ENCODE measurements at places on chromosomes 2 and 18.

GRCh38 chr2:233338046-233338445 lies 16.2 kb upstream of the DGKD start:
- no peak for DNase-seq

DNA sequence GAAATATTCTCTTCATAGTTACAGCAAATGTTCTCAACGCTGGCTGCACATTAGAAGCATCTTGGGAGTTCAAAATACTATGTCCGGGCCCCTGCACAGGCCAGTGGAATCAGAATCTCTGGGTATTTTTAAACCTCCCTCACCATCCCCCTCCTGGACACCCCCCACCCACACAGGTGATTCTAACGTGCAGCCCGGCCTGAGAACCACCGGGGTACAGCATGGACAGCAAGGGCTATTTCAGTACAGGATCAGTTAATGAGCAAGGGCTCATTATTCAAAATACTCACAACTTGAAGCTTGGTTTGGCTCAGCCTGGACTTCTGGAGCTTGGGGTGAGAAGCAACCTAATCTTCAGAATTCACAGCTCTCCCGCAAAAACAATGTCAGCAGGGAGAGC lies 31.4 kb downstream of the INO80C start:
- DNase-seq = no peak

- DNase-seq = no peak
Observed at GRCh38 chr2:234300932-234301823, 195.7 kb downstream of the ARL4C start.

GRCh38 chr2:28659127-28659526 lies 92.5 kb upstream of the PPP1CB start:
- DNase-seq = no peak

DNA sequence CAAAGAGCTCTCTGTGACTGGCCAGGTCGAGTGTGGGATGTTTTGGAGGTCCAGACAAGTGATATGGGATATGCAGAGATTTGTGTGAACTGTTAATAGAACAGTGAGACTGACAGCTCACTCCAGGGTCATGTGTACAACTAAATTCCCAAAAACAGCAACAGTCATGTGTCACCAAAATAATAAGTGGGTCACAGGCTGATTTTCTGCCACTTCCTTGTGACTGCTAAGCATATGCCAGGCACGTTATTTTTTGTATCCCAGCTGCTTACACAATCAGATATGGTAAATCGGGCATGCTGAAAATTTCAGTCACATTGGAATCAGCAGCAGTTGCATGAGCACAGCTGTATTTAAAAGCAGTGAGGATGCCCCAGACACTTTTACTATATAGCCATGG lies 198.7 kb downstream of the PTGR3 start:
- DNase-seq = no peak

DNA sequence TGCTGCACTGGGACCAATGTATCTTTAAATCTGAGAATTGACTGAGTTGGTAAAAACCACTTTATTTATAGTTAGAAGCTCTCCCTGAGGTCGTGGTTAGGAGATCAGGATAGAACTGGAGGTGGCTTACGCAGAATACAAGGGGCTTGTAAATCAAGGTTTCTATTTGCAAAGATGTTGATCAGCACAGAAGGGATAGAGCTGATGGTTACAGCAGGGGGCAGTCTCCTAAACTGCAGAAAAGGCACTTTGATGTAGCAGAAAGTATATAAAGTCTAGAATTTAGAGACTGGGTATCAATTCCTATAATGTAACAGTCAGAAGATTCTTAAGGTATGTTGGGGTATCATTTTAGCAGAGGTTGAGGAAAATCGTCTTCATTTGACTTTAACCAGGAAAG lies 25.2 kb upstream of the ACVR1 start:
- no peak for DNase-seq

DNA sequence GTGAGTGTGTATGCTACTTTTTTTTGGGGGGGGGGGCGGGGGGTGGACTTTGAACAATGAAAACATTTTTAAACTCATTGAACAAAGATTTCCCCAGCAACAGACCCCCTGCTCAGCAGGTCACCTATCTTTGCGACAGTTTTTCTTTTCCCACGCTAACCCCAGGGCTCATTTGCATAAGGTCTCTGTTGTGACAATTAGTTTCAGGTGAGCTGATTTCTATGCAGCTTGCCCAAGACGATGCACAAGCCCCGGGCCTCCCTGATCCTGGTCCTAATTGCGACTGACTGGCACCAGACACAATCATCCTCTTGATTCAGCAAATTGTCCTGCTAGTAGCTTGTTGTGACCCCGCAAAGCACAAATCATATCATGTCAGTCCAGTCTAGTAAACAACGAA lies 40.3 kb downstream of the ZEB2 start:
- DNase-seq = peak; percentile 33

DNA sequence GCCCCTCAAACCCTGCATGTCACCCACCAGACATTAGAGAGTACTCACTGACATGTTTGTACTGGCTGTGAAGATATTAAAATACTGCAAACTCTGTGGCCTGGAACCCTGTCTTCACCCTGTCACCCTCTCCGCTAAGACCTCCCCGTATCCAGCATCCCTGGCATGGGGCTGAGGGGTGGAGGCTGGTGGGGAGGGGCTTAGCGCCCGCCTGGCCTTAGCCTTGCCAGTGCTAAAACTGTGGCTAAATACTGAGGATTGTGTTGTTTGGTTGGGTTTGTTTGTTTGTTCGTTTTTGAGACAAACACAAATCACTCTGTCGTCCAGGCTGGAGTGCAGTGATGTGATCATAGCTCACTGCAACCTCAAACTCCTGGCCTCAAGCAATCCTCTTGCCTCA lies 1.8 kb downstream of the PSTPIP2 start:
- DNase-seq = no peak

- no peak for DNase-seq
Observed at GRCh38 chr2:197058777-197059300, 132.3 kb upstream of the PGAP1 start.

GRCh38 chr18:48754993-48755473 lies 195.7 kb downstream of the SMAD7 start:
- no peak for DNase-seq

DNA sequence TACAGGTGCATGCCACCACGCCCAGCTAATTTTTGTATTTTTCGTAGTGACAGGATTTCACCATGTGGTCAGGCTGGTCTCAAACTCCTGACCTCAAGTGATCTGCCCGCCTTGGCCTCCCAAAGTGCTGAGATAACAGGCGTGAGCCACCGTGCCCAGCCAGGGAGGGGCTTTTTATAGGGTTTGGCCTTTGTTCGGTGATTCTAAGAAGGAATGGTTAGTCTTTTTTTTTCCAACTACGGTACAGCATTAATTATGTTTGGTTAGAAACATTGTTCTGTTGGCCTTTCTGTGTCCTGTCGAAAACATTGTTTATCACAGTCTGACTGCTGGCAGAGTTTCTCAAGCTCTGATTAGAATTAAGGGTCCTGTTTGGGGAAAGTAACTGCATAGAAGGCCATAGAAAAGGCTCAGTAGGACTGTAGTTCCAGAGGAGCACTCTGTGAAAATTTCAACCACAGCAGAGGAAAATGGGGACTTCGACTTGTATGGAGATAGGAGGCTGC lies 19.3 kb upstream of the SMCHD1 start:
- no peak for DNase-seq

DNA sequence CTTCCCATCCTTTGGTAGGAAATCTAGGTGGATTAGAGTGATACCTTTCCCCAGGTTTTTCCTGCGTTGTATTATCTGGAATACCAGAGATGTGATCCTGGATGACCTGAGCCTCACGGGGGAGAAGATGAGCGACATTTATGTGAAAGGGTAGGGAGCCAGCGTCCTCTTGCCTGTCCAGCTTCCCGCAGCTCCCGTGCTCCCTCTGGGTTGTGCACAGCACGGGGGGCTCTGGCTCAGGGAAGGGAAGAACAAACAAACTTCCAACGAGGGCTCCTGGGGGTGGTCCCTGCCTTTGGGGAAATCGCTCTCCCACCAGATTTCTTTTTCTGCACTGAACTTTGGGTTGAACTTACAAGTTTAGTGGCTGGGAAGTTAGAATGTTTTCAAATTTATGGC lies 215.7 kb downstream of the DYSF start:
- DNase-seq = no peak

- no peak for DNase-seq
Observed at GRCh38 chr2:43302182-43302960, 76.0 kb upstream of the ZFP36L2 start.

DNA sequence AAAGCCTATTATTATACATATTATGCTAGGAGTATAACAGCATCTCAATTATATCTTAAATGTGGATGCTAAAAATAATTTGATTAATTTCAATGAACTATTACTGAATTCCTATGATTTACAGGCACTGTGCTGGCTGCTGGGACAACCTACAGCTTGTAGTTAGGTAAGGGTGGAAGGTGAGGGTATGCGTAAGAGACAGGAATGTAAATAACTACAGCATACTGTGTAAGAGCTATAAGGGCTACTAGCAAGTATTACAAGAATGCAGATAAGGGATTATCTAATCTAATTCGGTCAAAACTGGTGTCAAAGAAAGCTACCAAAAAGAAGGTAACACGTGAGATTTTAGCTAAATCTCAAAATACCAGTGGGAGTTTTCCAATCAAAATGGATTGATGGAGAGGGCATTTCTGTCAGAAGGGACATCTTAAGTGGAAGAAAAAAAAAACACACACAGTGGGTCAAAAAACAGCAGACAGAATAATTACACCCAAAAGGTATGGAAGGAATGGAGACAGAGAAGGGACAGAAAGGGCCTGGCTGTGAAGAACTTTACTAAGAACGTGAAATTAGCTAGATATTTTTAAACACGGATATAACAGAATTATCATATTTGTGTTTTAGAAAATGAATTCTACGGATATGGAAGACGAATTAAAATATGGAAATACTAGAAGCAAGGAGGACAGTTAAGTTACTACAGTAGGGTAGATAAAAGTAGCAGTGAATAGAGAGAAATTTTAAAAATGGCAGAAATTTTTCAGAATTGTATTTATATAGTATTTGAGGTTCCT lies 47.1 kb downstream of the STRN start:
- DNase-seq = no peak

GRCh38 chr2:10800163-10800562 lies 12.4 kb downstream of the PDIA6 start:
- DNase-seq = no peak

DNA sequence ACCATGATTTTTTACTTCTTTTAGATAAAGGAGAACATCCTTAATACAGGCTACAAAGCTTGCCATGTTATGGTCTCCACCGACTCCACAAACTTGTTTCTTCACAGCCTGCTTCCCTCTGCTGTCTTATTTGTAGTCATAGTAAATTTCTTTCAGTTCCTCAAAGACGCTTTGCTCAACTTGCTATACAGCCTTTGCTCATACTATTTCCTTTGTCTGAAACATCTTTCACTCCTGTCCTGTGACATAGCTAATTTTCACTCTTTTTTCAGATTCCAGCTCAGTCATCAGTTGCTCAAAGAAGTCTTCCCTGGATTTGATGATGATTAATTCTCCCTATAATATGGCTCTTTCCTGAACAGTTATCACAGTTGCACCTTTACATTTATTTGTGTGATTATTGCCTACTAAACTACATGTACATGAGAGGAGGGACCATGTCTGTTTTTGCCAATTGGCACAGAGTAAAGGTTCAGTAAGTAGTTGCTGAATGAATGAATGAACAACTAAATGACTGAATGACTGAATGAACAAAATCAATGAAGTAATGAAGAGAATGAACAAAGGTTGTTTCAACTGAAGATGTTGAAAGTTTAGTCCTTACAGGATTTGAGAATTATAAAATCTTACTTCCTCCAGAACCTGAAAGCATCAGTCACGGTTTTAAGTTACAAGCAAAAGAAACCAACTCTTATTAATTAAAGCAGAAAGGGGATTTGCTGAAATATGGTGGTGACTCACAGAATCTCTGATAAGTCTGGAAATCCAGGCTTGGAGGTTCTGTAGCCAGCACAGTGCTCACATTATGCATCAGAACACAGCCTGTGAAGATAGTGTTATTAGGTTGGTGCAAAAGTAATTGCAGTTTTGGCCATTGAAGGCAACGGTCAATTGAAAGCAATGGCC lies 186.4 kb upstream of the FAM98A start:
- no peak for DNase-seq

Data from WTC11 (cell line).